ENCODE measurements at places on chromosomes 3 and 15.

DNA sequence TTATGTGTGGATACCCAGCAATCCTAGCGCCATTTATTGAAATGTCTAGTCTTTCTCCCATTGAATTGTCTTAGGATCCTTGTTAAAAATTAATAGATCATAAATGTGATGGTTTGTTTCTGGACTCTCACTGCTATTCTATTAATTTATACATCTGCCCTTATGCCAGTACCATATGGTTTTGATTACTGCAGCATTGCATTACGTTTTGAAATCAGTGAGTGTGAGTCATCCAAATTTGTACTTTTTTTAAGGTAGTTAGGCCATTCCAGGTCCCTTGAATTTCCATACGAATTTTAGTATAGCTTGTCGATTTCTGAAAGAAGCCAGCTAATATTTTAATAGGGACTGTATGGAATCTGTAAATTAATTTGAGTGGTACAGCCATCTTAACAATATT is 648.6 kb upstream of the ZNF385D start:
- no peak for DNase-seq

DNA sequence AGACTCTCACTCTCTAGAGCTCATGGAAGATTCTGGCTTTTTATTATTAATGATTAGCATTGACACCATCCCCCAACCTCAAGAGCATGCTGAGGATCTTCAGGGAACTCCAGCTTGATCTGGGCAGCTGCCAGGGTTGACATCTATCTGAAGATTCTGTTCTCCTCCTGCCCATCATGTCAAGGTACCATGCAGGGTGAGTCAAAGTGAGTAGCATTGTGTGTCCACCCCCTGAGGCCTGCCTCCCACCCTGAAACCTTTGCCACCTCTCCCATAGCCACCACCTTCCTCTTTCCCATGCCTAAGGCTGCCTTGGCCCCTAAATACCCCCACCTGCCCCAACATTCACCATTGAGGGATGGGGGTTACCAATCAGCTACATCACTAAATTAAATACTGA is 70.1 kb upstream of the SLCO3A1 start:
- no peak for DNase-seq

GRCh38 chr3:43729707-43730414 is 39.1 kb downstream of the ABHD5 start:
- DNase-seq = no peak

DNA sequence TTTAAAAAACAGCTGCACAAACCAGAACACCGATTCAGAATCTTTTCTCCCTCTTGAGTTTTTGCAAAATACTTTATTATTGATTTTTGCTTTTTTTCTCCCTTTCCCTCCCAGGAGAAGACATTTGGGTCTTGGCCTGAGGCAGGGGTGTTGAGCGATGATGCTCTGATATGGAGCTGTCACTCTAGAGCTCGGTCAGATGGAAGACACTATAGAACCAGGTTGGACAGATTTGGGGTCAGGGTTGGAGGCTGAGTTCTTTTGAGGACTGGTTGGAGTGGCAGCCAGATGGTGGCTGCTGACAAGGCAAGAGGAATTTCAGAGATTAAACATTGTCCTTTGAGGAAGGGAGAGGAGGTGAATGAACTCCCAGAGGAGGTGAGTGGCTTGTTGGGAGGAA is 16.9 kb downstream of the CDAN1 start:
- DNase-seq = no peak

DNA sequence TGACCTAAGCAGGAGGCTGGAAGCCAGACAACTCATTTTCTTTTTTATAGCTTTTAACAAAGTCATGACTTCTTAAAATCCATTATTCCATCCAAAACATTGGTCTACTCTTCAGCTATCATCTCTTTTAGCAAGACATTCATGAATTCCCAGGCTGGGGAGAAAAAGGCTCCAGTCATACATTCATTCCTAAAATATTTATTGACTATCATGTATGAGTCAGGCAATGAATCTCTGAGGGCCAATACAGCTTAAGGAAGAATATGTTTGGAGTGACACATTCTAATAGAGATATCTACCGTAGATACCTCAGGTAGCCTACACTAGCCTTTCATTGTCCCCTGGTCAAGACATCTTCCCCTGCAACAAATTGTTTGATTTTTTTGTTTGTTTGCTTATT is 196.4 kb upstream of the NANOGP8 start:
- no peak for DNase-seq

DNA sequence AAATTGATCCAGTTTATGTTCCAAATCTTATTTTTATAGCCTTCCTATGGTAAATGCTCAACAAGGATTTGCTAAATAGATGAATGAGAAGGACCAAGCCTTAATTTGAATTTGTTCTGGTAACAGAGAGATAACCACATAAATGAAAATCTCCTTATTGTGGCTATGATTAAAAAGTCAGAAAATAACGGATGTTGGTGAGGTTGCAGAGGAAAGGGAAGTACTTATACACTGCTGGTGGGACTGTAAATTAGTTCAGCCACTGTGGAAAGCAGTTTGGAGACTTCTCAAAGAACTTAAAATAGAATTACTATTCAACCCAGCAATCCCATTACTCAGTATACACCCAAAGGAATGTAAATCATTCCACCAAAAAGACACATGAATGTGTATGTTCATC is 26.2 kb downstream of the AAGAB start:
- DNase-seq = no peak

DNA sequence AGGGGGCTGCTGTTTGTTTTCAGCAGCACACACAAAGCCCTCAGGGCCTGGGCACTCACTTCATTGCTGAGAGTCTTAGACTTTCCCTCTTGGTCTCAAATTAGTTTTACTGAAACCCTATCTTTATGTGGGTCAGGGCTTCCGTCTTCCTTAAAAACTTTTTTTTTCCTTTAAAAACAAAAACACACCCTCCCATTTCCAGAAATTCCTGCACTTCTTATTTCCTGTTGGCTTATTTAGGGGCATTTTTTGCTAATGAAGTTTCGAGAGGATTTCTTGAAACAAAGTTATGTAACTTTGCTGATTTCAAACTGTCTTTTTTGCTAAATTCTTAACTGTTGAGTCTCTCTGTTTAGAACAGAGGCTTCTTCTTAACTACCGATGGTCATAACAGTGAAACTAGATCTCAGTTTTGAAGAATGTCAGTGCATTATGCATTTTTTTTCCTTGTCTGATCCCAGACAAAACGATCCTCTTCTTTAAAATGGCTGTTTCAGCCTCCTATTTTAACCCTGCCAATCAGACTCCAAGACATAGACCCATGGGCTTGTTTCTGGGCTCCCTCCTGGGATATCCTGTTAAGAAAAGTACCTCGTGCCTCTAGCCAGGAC is 23.3 kb downstream of the ANAPC13 start:
- DNase-seq = no peak

Data from NCI-H2081 (cell line).